ENCODE measurements at places on chromosomes 4 and X.

DNA sequence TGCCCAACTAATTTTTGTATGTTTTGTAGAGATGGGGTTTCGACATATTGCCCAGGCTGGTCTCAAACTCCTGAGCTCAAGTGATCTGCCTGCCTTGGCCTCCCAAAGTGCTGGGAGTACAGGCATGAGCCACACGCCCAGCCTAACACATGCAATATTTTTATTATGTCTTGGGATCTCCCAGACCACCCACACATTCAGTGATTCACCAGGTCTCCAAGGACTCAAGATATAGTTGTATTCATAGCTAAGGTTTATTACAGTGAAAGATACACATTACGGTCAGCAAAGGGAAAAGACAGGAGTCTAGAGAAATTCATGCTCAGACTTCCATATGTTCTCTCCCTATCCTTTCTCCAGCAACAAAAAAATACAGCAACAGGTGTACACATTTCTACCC is 25.5 kb upstream of the FAM120C start:
- no peak for DNase-seq

DNA sequence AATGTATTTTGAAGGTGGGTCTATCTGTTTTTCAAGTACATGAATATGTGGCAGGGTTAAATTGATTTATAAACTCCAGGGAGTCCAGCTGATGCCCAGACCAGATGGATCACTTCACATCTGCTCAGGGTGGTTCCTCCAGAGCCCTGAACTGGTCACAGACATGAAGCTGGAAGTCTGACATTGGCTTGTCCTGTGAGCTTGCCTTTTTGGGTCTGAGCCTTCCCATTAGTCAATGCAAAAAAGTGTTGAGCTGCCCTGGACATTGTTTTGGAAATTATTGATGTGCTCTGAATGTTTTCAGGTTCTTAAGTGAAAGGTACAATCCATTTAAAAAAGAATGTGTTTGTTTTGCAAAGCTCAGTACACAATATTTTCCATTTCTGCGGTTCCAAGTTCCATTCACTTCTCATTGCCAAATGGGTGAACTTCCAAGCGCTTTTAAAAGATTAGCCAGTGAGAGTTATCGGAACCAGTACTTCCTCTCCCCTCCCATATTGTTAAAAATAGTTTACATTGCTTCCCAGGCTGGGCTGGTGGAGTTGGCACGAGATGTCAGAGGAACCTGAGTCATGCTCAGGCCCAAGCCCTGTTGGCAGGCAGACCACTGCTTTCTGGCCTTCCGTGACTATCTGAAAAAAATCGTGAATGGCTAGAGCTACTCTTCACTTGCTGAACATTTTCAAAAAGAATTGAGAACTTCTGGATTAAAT is 52.1 kb downstream of the PDGFRA start:
- no peak for DNase-seq

GRCh38 chrX:12955882-12956703 is 18.8 kb upstream of the TMSB4X start:
- no peak for DNase-seq

DNA sequence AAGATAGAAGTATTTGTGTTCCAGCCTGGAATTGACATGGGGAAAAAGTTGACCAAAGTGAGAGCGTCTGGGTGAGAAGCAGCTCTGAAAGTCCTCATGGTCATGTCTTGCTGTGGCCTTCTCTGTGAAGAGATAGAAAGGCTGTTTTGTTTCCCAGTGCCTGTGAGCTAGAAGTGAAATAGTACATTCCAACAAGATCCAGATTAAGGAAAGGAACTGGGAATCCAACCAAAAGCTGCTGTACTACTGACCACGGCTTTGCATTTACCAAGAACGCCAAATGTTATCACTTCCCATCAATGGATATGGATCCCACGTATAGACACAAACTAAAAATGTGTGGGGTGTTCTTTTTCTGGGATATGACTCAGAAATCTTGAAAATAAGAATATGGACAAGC is 51.2 kb downstream of the TENM3 start:
- no peak for DNase-seq

DNA sequence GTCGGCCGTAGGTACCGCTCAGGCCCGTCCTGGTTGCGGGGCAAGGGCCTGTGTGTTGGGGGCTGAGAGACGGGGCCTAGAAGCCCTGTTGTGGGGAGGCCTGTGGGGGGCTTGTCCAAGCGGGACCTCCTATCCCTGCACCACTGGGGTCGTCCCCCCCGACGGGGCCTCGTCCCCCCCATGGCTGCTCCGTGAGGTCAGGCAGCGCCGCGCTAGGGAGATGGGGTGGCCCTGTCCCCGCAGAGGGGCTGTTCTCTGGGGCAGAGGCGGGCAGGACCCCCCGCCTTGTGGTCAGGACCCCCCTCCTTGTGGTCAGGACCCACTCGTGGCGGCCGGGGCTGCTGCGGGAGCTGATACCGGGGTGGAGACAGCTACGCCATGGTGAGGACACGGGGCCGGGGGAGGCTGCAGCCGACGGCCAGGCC is 12.1 kb upstream of the GTPBP6 start:
- DNase-seq = no peak

DNA sequence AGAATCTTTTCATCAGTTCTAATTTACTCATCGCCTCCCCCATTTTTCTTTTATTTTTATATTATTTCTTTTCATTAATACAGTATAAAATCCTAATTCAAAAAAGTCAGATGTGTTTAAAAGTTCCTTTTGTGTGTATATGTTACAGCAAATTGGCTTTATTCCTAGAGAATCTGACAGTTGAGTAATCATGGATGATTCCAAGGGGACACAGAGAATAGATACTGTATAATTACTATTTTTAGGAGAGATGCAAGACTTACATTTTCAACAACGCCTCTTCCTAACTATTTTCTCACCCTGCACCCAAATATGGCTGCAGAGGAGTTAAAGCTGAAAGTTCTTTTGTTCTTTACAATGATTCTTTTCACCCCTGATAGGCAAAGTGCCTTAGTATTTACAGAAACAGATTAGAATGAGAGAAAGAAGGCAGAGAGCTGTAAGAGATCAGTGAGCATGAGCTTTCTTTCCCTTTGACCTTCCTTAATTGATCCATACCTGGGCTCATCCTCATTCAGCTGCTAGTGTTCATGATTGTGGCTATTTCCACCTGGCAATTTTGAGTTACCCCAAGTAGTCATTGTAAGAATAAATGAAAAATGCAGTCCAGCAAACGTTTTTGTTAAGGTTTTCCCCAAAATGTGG is 210.8 kb downstream of the SLC4A4 start:
- no peak for DNase-seq

- DNase-seq = no peak
Observed at GRCh38 chrX:46841346-46841745, 4.5 kb downstream of the RP2 start.

Measured in brain pericyte (primary cell).